ENCODE measurements at places on chromosomes 5 and 9.

DNA sequence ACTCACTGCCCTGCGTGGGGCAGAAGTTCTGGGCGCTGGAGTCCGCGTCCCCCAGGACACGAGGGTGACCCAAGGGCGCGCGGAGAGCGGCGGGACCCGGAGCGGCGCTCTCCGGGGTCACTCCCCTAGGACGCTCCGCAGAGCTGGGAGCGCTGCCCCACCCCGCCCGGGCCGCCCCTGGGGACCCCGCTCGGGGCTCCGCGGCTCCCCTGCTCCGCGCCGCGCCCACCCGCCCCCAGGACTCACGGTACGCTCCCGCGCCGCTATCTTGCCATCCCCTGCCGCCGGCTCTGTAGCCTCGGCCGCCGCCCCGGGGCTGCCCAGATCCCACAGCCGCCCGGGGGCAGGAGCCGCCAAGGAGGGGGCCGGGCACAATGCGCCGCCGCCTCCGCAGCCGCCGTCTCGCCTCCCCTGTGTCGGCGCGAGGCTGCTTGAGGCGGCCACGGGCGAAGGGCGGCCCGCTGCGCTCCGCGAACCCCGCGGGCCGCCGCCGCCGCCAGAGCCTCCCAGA lies 303 bp downstream of the LIFR start:
- no peak for DNase-seq

- no peak for DNase-seq
These were observed 26.8 kb downstream of the PLAC8L1 start for GRCh38 chr5:146078566-146078965.

- DNase-seq = no peak
These were observed 40.7 kb downstream of the PFDN1 start for GRCh38 chr5:140262221-140262620.

DNA sequence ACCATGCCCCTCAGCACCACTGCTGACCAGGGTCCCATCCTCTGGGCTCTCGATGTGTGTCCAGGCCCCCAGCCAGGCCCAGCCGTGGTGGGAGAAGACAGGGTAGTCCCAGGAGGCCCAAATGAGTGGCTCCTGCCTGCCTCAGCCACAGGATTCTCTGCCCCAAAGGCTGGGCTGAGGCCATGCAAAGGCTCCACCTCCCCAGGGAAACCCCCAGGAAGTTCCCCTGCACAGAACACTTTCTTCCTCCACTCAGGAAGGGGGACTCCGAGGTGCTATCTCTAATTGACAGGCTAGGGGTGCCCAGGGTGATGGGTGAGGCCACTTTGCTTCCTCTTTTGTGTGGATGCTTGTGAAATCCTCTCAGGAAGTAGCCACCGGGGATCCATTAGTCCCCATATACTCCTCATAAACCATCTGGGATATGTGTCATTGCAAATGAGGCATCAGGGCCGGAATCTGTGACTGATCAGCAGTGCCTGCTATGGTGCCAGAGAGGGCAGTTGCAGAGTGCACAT lies 23.1 kb upstream of the TDRD7 start:
- no peak for DNase-seq

DNA sequence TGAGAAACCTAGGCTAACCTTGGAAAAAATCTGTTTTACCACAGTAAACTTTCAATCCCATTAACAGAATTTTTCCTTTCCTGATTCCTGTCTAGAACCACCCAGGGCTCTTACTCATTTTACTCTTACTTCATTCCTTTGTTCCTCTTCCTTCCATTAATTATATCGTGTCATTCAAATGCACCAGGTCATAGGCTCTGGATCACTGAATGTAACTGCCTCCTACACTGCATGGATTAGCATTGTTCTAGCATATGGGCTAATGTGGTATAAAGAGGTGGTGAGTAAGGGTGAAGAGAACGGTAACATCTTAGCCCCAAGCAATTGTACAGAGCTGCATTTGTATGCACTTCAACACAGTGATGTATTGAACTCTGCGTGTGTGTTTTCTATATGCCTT lies 49.5 kb upstream of the SPINK5 start:
- DNase-seq = no peak

GRCh38 chr5:126615286-126615685 lies 14.5 kb downstream of the PHAX start:
- DNase-seq = no peak

DNA sequence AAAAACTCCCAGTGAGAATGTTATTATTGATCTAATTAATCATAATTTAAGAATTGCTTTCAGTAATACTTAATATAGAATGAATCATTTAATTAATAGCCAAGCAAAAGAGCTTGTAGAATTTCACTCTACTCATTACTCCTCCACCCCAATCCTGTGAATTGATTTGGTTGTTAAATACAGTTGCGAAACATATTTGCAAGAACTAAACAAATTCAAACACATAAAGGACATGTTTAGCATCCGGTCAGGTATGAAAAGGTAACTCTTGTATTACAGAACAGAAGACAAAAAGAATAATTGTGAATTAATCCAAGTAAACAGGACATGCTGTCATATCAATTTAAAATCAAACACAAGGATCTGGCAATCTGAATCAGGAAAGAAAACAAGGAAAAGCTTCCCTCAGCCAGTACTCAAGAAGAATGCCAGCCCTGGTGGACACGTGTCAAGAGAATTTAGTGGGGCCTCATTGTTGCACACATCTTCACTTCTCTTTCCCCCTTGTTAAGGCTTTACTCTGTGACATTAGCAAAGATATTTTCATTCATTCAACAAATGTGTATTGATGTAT lies 89.4 kb upstream of the SLC12A2 start:
- DNase-seq = no peak
